Foreskin keratinocyte (primary cell): ENCODE measurements at places on chromosomes 5 and 9. TPM values are rescaled to one million over a fixed set of nuclear protein-coding genes. Genes with fewer than 3 reads are reported as not detected.

The NTNG2 gene
- total RNA-seq = under 0.01 and 0.03 TPM in 2 replicates

The OBP2B gene
- not detected in 2 replicates for total RNA-seq

DNA sequence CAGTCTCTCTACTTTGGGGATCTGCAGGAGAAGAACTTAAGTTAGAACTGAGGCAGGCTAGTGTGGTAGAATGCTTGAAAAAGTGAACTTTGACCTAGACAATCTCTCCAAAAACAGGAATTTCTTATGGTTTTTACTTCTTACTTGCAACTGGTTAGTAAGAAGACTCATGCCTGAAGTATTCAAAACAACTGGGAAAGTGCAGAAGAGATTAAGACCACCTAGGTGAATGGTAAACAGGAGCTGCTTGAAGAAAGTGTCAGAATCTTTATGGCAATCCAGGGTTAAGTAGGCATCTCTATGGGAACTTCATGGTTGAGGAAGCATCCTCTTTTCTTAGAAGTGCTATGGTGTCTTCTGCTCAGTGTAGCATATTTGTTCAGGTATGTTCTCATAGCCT is 428.6 kb upstream of the TLE4 start:
- no peak for DNase-seq

GRCh38 chr5:39399135-39400036 is 25.4 kb downstream of the DAB2 start:
- peak; percentile 89 for DNase-seq

The TLX3 gene
- not detected in 2 replicates for total RNA-seq

- DNase-seq = peak; percentile 36
Measured at GRCh38 chr5:38208782-38209378, 49.5 kb upstream of the EGFLAM start.

GRCh38 chr5:83095957-83096539 is 18.7 kb downstream of the XRCC4 start:
- peak; percentile 84 for DNase-seq

The OCLN gene
- 4.0 and 4.1 TPM in 2 replicates for total RNA-seq

DNA sequence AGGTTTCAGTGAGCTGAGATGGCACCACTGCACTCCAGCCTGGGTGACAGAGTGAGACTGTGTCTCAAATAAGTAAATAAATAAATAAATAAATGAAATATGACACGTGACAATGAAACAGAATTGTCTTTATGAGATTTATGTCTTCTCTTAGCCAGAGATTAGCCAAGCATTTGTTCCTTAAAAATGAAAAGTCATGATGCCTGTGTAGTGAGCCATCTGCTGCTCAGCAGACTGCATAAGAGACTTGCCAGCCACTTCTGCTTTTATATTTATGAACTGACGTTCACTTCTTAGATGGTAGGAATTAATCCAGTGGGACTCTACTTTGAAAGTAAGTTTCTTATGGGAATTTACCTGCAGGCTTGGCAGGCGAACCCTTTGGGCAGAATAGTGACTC is 227.4 kb downstream of the NR3C1 start:
- DNase-seq = no peak
